ENCODE measurements at places on chromosomes 1 and 21.
A peak's percentile ranks its signal among the peaks of the same experiment; 100 is the strongest.

- no peak for DNase-seq
These were observed 13.8 kb downstream of the PAX7 start for GRCh38 chr1:18644446-18644845.

DNA sequence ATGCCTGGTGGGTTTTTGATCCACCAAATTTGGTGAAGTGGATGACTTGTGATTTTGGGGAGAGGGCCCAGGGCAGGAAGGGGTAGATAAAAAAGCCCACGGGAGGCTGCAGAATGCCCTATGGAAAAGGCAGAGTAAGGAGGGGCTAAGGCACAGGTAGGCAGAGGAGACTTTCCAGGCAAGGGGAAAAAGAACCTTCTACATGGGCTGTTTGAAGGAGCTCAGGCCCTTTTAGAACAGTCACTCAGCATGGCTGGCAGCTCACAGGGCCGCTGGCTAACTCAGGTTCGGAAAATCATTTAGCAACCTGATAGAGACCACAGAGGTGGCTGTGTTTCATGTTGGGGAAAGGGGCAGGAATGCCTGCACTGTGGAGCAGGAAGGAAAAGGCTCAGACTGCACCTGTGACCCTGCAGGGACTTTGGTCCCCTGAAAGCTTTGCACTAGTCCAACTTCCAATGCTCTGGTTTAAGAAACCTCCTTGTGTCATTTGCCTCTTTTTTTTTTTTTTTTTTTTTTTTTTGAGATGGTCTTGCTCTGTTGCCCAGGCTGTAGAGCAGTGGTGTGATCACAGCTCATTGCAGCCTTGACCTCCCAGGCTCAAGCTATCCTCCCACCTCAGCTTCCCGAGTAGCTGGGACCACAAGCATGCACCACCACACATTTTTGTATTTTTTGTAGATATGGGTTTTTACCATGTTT, 58.5 kb upstream of the ENAH start:
- DNase-seq = no peak

- DNase-seq = no peak
These were observed 181.8 kb downstream of the ADGRL2 start for GRCh38 chr1:81982523-81982922.

DNA sequence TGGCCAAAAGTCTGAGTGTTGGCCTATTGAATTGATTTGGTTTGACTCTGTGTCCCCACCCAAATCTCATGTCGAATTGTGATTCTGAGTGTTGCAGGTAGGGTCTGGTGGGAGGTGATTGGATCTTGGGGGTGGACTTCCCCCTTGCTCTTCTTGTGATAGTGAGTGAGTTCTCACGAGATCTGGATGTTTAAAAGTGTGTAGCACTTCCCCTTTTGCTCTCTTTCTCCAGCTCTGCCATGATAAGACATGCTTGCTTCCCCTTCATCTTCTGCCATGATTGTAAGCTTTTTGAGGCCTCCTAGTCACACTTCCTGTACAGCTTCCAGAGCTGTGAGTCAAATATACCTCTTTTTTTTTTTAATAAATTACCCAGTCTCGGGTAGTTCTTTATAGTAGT, 297.1 kb upstream of the ZRANB2 start:
- DNase-seq = no peak

GRCh38 chr1:175540896-175541645, 202.3 kb downstream of the TNR start:
- no peak for DNase-seq

- DNase-seq = no peak
These were observed 29.4 kb upstream of the RBM34 start for GRCh38 chr1:235190431-235190830.

DNA sequence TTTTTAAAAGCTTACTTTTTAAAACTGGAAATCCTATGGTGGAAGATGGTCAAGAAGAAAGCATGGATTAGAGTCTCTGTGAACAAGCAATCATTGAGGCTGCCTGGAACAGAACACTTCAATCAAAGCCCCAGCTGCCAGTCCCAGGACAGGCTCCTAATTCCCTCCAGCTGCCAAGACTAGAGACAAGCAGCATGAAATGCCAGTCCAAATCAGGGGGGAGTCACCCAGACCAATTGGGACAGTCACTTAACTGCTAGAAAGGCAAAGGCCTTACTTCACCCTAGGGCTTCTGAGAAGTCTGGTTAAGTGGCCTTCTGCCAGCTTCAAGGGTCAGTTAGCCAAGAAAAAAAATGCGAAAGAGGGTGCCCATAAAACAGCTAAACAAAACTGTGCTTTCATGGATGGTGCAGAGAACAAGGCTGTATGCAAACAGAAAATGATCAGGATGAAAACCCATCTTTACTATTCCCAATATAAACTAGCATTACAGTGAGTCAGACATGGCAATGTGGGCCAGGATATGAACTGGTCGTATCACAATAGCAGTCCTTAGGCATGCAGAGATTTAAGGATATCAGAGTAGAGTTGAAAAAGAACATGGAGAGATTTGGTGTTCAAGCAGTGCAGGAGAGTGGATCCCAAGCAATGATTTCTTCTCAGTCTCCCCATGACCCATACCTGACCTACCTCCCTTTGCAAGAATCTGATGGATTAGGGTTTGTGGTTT, 31.0 kb upstream of the MAN1A2 start:
- no peak for DNase-seq

DNA sequence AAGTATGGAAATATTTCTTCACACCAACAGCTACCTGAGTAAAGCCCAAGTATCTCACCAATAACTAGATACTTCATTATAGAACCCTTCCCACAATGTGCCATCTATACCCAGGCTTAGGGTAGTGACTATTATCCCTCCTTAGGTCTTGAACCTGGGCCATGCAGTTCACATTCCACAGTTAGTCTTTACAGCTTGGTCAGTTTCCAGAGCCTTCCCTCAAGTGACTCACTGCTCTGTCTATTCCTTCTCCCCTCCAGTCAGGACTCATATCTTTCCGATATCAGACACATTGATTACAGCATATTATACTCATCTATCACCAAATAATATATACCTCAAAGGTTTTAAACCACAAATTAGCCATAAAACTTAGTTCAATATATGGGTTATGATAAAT, 23.6 kb downstream of the VAMP4 start:
- DNase-seq = no peak

DNA sequence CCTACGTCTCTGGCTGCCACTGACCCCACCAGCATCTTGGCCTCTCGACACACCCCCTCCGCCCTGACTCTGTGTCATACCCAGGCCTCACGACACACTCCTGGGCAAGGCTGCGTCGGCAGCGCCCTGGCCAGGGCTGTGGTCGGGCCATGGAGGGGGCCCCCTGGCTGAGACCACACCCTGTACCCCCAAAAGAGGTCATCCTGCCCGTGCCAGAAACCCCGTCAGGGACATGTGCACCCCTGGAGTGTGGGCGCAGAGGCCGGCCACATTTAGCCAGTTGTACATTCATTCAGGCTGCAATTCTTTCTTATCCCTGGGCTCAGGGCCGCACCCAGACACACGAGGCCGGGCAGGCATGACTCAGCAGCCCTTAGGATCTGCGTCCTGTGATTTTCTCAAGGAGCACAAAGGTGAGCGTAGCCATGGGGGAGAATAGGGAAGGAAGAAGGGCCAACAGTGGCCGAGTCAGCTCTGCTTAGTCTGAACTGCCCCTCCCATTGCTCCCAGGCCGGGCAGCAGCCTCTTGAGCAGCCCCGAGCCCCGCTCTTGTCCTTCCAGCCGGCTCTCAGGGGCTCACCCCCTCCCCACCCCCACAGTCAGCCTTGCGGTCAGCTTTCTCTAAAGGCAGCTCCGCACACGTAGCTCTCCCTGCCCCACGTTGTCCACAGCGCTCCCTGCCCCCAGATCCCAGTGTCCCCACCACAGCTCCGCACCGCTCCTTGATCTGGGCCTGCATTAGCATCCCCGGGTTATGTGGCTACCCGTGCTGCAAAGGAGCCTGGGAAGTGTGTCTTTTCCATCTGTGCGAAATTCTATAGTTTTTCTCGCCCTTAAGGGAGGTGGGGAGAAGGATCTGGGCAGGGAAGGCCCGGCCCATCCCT, 7.9 kb downstream of the CSTB start:
- DNase-seq = no peak

GRCh38 chr1:171654942-171655745, 2.7 kb upstream of the MYOC start:
- peak; percentile 75 for DNase-seq

GRCh38 chr1:65948609-65949229, 156.0 kb downstream of the PDE4B start:
- no peak for DNase-seq

GRCh38 chr1:233293556-233294446, 1.7 kb downstream of the PCNX2 start:
- no peak for DNase-seq

DNA sequence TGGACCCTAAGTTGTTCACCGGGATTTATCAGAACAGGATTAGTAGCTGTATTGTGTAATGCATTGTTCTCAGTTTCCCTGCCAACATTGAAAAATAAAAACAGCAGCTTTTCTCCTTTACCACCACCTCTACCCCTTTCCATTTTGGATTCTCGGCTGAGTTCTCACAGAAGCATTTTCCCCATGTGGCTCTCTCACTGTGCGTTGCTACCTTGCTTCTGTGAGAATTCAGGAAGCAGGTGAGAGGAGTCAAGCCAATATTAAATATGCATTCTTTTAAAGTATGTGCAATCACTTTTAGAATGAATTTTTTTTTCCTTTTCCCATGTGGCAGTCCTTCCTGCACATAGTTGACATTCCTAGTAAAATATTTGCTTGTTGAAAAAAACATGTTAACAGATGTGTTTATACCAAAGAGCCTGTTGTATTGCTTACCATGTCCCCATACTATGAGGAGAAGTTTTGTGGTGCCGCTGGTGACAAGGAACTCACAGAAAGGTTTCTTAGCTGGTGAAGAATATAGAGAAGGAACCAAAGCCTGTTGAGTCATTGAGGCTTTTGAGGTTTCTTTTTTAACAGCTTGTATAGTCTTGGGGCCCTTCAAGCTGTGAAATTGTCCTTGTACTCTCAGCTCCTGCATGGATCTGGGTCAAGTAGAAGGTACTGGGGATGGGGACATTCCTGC, 3.9 kb upstream of the OLFML3 start:
- no peak for DNase-seq

- DNase-seq = no peak
These were observed 25.3 kb downstream of the TRIM11 start for GRCh38 chr1:228381356-228381755.

DNA sequence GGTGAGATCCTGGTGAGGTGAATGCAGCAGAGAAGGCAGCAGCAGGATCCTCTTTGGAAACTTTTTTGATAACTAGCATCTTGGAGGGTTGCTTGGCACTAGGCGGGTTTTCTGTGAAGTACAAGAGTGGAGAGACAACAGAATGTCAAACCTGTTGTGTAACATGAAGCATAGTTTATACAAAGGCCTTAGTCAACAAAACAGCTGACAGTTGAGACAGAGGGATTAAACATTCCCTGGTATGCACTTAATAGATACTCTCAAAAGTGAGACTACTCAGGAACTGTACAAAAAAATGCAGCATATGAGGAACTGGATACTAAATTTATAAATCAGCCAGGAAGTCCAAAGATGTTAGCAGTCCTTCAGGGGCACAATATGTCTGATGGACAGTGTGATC, 16.4 kb upstream of the CCDC17 start:
- DNase-seq = no peak

GRCh38 chr1:82934074-82934473, 1064.9 kb downstream of the TTLL7 start:
- DNase-seq = no peak

DNA sequence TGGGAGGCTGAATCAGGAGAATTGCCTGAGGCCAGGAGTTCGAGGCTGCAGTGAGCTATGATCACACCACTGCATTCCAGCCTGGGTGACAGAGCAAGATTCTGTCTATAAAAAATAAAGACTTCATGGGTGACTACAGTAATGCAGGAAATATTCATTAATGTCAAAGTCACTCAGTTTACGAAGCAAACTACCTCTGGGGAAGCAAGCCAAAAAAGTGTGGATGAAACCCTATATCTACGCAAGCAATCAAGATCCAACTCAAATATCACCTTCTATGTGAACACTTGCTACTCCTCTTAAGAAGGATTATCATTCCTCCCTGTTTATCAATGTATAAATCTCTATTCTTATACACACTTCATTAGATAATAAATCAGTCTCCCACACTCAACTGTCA, 434.8 kb downstream of the SETD4 start:
- no peak for DNase-seq

DNA sequence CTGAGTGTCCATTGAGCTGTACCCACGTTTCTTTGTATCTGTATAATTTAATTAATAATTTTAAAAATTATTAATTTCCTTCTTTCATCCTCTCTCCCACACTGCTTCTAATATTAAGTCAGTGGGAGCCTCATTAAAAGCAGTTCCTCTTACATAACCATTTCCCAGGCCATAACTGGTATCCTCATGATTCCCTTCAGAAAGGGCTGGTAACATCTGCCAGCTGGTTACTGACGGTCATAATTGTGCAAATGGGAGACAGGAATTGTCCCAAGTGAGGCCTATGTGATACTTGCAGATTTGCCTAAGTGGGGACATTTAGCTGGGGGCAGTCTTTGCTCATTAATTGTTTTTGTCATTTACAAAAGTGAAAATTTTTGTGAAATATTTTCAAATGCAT, 69.0 kb upstream of the SPAG17 start:
- DNase-seq = no peak

DNA sequence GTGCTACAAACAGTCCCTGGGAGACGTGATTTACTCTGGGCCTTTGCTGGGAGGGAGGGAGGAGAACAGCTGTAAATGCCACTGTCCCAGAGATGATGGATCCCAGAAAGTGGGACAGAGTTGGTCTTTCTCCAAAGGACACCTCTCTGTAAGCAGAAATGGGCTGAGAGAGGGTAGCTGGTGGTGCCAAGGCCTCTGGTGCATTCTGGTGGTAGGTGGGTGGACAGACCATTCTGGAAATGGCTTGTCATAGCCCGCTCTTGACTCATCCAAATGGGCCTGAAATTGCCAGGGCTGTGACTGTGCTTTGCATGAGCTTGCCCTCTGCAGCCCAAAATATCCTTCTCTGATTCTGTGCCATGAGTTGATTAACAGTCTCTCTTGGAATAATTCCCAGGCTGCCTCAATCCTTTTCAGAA, 36.1 kb downstream of the CCDC185 start:
- DNase-seq = no peak

GRCh38 chr21:29888437-29888836, 51.4 kb downstream of the GRIK1 start:
- no peak for DNase-seq

GRCh38 chr1:171455967-171456366, 29.4 kb upstream of the PRRC2C start:
- no peak for DNase-seq

DNA sequence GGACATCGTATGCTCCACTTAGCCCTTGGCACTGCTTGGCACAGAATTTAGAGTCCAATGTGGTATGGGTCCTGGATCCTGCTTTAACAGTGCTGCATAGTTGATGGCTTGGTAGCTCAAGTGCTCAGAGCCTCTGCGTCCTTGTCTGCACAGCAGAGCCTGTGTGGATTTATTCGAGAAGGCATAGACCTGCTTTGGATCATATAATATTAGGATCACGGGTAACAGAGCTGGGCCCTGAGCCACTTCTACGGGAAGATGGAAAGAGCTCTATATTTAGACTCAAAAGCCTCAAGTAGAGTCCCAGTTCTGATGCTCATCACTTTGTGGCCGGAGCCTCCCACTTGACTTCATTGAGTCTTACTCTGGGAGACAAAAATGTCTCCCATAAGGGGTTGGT, 164.4 kb upstream of the EDN2 start:
- DNase-seq = no peak

- no peak for DNase-seq
These were observed 29.3 kb downstream of the IQGAP3 start for GRCh38 chr1:156543066-156543465.
